ENCODE measurements at places on chromosomes 5 and 9.

DNA sequence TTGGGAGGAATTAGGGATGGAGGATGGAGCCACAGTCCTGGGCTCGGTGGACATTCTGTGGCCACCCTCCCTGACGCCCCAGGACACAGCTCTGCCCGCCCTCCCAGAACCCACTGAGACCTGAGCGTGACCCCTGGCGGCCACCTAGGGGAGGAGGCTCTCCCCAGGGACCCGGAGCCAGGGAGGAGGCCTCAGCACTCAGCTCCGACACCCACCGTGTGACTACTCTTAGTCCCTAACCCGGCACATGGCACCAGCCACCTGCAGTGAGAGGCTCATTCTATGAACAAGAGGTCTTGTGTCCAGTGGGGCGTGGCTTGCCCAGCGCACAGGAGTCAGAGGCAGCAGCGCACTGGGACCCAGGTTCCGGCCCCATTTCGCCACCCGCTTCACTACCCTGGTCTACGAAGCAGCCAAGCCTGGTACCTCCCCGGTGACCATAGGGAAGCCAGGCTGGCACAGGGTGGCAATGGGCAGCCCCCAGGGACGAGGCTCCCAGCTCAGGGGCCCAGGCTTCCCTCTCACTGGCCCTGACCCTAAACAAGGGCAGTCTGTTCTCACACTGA, 10.2 kb downstream of the SARDH start:
- no peak for DNase-seq

DNA sequence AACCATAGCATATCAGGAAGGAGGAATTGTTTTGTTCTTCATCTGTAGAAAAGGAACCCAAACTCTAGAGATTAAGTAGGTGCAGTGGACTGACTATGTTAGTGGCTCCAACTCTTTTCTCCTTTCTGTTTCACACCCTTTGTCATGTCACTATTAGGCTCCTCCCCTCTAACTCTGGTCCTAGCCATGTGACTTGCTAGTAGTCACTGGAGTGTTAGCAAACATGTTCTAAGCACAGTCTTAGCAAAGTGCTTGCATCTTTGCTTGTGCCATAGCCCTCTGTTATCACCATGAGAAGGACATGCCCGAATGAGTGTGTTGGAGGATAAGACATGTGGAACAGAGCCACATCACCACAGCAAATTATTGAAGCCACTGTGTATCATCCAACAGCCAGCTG, 55.4 kb upstream of the PPP3R2 start:
- DNase-seq = no peak

DNA sequence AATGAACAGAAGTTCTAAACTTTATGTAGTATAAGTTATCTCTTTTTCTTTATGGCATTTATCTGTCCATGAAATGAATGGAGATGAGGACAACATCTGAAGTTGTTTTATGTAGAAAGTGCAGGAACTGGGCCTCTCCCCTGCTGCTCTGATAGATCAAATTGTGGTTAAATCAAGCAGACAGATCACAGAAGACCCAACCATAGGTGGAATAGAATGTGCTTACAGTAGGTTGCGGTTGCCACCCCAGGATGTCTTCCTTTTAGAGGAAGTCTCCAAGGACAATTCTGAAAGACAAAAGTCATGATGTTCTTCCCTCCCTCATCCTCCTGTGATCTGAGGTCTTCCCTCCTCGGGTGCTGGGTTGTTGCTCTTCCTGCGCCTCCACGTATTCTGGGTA, 12.9 kb downstream of the RASGRF2 start:
- DNase-seq = no peak

DNA sequence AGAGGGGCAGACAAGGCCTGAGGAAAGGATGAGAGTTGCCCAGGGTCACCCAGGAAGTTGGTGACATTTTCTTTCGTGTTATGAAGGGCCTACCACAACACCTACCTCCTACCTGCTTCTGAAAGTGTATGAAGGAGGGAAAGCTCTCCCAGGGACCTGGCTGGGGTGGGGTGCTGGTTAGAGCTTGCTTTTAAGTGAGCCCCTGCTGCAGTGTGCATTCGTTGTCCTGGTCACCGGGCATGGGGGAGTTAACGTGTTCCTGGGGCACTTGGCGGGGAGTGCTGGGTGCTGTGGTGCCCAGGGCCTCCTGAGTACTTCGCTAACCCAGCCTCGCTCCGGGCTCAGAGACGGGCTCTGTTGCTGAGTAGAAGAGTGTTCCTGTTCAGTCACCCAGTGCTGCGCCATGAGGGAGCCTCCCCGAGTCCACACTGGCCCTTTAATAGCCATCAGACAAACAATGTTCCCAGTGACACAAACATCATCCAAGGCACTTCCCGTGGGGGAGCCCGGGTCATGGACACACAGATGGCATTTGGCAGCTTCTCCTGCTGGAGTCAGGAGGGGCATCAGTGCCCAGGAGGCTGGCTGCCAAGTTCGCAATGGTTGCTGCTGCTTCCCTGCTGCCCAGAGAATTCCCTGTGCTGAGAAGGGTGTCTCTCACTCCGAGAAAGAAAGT, 85.7 kb downstream of the AMBP start:
- no peak for DNase-seq

- DNase-seq = no peak
Measured at GRCh38 chr5:31678180-31678579, 39.2 kb downstream of the PDZD2 start.

- DNase-seq = peak; percentile 28
Measured at GRCh38 chr5:59020611-59021285, 437.9 kb downstream of the RAB3C start.

DNA sequence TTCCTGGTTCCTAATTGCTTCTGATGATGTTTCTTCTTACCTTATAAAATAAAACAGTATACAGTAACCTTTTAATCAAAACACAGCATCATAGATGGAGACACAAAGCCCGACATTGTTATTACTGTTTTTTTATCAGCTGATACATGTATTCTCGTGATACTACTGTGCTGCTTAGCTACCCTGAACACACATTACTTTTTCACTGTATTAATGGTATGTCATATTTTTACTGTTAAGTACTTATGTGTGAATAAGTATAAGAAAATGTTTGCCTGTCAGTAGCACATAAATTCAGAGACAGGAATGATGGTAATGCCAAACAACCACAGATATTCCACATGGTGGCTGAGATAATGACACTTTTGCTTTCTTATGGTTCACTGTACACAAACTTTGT, 68.7 kb downstream of the RAB24 start:
- DNase-seq = no peak

- DNase-seq = no peak
Measured at GRCh38 chr5:38776149-38776896, 69.5 kb upstream of the OSMR start.

DNA sequence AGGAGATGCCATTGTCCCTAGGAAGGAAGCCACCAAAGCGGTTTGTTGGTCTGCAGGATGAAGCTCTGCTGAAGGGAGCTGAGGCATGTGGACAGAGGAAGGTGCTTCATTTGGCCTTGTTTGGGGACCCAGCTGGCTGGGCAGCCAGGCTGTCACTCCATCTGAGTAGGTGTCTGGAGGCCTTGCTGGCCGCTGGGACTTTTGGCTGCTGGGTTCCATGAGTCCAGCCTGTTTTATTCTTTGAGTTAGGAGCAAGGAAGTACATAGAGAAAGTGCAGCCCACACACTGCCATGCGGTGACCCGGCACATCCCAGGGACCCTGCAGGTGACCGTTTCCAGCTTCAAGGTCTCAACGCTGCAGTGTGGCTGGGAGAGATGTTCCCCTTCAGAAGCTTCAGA, 251.2 kb upstream of the IRX4 start:
- no peak for DNase-seq

DNA sequence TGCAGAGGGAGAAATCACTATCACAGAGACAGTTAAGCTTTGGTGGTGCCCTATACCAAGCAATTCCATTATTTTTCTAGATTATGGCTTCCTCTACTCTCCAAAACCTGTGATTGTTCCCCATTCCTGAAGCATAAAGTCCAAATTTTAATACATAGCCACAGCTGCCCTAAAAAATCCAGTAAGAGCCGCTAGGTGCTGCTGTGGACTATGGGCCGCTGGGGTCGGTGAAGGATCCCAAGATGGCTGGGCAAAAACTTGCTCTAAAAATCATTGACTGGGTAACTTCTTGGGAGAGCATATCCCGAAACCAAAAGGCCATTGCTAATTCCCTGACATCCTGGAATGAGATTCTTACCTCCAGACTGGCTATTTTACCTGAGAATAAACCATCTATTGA, 245.3 kb downstream of the NFIB start:
- no peak for DNase-seq

GRCh38 chr9:79390077-79390698, 181.6 kb upstream of the TLE4 start:
- no peak for DNase-seq

DNA sequence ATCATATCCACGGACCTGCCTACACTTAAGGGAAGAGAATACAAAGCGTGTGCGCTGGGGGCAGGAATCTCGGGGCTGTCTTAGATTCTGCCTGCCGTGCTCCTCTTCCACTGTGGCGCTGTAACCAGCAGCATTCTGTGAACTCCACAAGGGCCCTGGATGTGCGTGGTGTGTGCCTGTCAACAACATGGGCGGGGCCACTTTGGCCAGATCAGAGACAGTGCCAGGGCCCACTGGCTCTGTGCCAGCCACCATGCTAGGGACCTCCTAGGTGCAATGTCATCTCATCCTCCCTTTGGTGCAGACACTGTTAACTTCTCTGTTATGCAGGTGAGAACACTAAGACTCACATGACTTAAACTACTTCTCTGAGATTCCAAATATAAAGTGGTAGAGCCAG, 113.7 kb downstream of the COL23A1 start:
- DNase-seq = no peak

DNA sequence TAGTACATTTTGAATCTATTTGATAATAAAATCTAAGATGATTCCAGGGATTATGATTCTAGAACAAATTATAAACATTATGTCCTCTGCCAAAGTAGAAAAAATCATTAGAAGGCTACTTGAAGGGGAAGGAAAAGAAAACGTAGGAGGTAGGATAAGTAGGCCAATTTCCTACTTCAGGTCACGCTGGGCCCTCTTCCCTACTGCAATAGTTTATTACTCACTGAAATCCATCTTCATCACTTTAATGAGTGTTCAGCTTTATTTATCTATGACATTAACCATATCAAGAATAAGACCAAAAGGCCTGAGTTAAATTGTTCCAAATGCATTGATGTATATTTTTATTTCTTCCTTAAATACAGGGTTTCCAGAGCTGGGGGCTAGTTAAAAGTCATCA, 21.6 kb downstream of the SLC28A3 start:
- no peak for DNase-seq

GRCh38 chr5:54018438-54018837, 291.9 kb downstream of the ARL15 start:
- no peak for DNase-seq

DNA sequence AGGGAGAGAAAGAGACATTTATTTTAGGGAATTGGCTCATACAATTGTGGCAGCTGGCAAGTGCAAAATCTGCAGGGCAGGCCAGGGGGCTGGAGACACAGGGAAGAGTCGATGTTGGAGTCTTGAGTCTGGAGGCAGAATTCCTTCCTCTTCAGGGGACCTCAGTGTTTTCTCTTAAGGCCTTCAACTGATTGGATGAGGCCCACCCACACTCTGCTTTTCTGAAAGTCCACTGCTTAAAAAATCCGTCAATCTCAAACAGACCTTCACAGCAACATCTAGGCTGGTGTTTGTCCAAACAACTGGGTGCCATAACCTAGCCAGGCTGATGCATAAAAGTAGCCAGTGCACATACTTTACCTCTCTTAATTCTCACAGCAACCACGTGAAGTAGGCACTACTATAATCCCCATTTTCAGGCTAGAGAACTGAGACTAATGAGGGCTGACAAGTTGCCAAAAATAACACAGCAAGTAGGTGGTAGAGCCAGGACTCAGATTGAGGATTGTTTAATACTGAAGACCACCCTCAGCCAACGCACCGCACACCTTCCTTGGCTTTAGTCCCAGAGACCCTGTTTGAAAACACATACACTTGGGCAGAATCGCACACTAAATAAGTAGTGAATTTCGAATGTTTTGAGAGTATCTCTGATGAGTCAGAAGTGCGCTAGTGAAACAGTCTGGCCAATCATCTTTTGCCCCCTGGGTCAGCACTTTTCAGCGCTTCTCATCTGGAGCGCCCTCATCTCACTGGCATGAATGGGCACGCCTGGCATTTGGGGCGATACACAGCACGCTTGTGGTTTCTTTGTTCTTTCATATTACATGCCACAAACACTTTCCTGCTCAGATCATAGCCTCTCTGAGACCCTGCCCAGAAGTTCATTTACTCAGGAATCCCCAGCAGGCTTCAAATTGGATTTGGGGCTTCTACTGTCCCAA, 591.4 kb downstream of the CCDC171 start:
- DNase-seq = no peak

GRCh38 chr9:84145780-84146179, 165.2 kb downstream of the RMI1 start:
- no peak for DNase-seq

DNA sequence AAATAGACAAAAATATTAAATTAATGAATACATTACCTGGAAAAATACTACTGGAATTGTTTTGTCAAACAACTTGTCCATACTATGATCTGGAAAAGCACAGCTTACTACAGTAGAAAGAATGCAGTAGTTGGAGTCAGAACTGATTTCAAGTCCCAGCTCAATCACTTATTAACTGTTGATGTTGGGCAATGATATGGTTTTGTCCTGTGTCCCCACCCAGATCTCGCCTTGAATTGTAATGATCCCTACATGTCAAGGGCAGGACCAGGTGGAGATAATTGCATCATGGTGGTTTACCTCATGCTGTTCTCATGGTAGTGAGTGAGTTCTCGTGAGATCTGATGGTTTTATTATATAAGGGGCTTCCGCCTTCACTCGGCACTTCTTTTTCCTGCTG, 247.5 kb downstream of the CD180 start:
- no peak for DNase-seq

DNA sequence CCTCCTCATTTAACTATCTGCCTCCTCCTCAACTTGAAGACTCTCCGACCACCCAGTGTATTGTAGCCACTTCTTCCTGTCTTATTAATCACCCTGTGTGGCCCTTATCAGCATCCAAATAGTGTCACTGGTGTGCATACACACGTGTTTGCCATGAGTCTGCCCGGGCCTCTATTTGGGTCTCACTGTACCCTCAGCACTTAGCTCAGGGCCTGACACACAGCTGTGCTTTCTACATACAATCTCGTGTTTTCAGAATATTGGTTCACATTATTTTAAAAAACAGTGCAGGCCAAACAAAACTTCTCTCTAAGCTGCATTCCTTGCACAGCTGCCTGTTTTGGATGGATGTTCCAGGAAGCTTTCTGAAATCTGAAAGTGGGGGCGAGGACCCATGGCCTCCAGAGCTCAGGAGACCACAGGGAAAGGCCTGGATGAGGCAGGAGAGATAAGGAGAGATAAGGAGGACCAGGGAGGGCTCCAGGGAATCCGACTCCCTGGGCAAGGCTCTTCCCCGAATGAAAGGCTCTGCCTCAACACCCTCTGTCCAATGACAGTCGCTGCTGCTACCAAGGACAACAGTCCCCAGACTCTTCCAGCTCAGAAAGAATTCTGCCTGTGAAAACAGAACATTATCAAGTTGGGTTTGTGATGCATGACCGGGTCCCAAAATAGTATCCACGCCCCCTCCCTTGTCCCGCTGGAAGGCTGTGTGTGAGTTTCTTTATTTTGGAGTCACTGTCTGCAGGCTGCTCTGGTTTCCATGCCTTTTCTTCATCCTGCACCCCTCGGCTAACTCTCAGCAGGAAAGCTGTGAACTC, 255.6 kb downstream of the NSG2 start:
- no peak for DNase-seq

All from activated naive CD8-positive, alpha-beta T cell treated with anti-CD3 and anti-CD28 coated beads for 36 hours (primary cell).